ENCODE measurements at places on chromosomes 6 and 20.

DNA sequence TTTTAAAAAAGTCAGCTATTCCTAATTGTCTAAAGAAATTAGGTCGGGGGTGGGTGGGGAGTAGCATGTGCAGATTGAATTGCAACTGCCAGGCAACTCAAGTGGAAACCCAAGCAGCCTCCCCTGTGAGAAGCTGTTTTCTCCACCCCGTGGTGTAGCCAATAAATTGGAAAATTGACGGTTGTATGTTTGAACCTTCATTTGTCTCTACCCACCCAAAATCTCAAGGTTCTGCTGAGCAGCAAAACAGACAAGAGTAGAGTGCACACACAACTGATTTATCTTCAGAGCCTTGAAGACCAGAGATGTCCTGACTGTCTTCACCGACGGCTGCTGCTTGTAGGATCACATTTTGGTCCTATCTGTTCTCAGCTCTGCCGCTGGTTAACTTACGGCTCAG lies 88.5 kb downstream of the DTD1 start:
- no peak for DNase-seq

DNA sequence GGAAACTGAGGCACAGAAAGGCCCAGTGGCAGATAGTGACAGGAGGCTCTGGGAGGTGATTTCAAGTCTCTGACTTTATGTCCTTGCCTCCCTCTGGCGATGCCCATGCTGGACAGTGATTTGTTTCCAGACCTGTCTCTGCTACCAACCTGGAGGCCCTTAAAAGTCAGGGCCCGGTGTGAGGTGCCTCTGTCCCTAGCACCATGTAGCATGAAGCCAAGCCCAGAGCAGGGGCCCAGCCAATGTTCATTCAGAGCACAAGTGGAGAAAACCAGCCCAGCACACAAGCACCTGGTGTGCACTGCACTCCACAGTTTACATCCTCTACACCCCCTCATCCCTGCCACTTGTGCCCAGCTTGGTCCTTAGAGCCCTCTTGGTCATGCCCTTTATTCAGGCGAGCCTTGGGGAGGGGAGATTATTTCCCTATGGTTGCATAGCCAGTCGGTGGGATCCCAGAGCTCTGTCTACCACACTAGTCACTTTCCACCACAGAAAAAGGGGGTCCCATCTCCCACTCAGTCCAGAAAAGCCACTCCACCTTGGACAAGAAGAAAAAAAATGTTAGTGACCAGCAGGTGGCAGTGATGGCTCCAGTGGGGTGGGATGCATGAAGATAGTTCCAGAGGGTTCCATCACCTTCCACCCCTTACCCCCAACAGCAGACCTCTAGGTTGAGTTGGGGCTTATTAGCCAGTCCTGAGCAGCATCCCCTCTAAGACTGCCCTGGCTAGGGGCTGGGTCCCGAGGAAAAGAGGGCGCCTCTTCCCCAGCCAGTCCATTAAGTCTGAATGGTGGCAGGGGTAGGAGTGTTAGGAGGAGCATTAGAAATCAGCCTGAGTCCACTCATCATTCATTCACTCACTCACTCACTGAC lies 30.9 kb downstream of the KIAA1755 start:
- DNase-seq, result no peak

DNA sequence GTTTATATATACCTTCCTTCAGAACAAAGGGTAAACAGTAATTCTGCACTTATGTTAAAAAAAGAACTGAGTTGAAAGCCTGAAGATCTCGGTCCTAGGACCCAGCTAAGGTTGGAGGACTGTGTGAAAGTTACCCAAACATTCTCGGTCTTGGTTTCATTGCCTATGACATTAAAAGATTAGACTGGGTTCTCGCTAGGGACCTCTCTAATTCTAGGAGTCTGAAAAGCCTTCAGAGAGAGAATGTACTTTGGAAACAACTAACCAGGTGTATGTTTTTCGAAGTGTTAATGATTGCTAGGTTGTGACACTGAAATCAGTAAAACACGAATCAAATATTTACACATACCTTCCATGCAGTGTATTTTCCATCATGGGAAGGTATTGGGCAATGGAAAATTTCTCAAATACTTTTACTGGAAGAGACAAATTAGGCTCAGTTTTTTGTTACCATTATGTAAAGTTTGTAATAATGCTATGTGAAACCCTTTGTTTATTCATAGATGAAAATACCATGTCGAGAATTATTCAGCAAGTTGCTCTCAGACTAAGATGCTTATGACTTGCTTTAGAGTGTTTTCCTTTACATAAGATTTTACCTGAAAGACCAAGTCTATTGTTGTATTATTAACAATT lies 113.7 kb upstream of the LOC128125822 start:
- DNase-seq, result no peak

- no peak for DNase-seq
Observed at GRCh38 chr6:14738933-14739332, 506.9 kb upstream of the JARID2 start.

DNA sequence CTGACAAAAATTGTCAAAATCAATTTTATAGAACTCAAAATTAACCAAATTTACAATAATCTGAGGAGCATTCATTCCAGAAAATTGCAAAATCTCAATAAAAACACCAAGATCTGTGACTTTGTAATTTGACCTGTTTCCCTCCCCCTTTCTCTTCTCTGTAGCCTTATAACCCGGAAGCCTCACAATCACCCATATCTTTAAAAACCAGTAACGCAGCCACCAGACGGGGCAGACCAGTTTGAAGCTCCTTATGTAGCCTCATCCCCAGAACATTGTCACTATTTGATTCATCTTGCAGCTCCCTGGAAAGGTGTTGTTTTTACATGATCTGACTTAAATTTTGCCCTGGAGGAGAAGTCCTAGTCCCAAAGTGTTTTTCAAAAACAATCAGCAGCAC lies 27.5 kb upstream of the TGM6 start:
- DNase-seq, result no peak

GRCh38 chr6:84618046-84618752 lies 146.2 kb downstream of the TBX18 start:
- DNase-seq, result no peak

DNA sequence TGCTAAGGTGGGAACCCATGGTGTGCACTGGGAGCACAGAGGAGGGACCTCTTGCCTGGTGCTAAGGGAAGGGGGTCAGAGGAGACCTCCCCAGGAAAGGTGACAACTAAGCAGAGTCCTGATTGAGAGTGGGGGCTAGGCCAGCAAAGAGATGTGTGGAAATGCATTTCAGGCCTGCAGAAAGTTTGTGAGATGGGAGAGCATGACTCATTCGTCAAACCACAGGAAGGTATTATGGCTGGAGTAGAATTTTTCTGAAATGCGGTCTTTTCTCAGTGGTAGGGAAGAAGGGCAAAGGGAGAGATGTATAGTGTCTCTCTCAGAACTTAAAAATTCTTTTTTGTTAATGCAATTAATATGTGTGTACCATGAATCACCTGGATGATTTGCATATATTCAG lies 23.6 kb upstream of the EDN1 start:
- no peak for DNase-seq

DNA sequence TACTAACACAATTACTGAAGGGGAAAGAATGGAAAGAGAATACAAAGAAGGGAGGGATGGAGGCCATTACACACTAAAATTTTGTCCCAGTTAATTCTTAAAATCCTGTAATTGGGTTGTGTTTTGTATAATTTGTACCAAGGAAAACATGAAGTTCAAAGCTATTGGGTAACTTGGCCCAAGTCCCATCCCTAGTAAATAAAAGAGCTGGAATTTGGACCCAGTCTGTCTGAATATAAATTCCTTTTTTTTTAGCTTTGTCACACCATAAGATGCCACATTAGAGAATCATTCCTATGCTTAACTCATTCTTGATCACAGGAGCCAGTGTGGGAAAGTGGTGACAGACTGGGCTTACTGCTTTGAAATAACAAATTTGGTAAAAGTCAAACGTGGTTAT lies 66.8 kb upstream of the CBLN4 start:
- no peak for DNase-seq

- DNase-seq, result no peak
Observed at GRCh38 chr6:43052842-43053544, 658 bp downstream of the CUL7 start.

Data from activated CD4-positive, alpha-beta T cell treated with anti-CD3 and anti-CD28 coated beads for 4 hours (primary cell).